CD4-positive, CD25-positive, alpha-beta regulatory T cell (primary cell): ENCODE measurements at places on chromosomes 7 and 10. TPM values are rescaled to one million over a fixed set of nuclear protein-coding genes. Genes with fewer than 3 reads are reported as not detected.

DNA sequence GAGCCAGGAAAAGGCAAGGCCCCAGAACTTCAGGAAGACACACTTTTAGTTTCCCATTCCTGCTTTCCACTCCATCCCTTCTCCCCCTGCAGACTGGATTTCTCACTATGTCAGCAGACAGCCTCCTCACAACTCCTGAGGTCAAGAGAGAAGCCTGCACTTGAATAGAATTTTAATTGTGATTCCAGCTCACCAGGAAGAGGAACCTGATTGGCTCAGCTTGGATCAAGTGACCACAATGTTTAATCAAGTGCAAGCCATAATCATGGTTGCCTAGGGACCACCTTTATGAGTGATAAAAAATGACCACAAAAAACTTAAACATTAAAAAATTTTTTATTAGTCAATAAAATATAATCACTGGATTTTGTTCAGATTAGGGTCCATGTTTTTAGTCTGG lies 244.7 kb upstream of the RHOBTB1 start:
- H3K36me3 ChIP-seq: no peaks in the 10 kb centered on the region
- DNase-seq: no peak
- no peak overlapping the region for H3K27ac ChIP-seq
- no peak overlapping the region for H3K4me3 ChIP-seq
- H3K27me3 ChIP-seq: no peaks in the 10 kb centered on the region

The ZNF488 gene
- not detected for total RNA-seq

The CYP2E1 gene
- 0.37 TPM for total RNA-seq

The ADRB1 gene
- 0.17 TPM for total RNA-seq

- H3K4me3 ChIP-seq: no peak overlapping the region
- H3K27ac ChIP-seq: no peak overlapping the region
- H3K36me3 ChIP-seq: no peaks in the 10 kb centered on the region
- H3K4me1 ChIP-seq: no peaks in the 10 kb centered on the region
Observed at GRCh38 chr7:51471210-51471980, 154.8 kb upstream of the COBL start.

The DNAH11 gene
- not detected for total RNA-seq

- H3K27me3 ChIP-seq: peaks cover under 1% of the 10 kb centered on the region
- no peak overlapping the region for H3K4me3 ChIP-seq
Observed at GRCh38 chr10:66934711-66935110, 8.9 kb downstream of the LRRTM3 start.

DNA sequence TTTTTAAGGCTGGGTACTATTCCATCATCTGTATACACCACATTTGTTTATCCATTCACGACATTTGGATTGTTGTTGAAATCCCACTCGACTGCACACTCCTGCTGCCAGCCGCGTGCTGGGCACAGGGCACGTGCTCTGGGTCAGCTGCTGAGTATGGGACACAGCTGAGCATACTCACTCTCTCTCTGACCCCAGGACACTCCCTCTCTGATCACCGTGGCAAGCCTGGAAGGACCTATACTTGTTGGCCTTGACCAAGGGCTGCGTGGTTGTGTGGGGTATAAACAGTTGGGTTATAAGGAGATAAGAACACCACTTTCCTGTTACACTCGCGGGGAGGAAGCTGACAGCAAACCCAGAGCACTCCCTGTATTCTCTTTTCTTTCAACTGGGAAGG lies 153.0 kb upstream of the RHEB start:
- H3K4me1 ChIP-seq: no peaks in the 10 kb centered on the region
- no peaks in the 10 kb centered on the region for H3K27me3 ChIP-seq
- H3K27ac ChIP-seq: no peak overlapping the region

DNA sequence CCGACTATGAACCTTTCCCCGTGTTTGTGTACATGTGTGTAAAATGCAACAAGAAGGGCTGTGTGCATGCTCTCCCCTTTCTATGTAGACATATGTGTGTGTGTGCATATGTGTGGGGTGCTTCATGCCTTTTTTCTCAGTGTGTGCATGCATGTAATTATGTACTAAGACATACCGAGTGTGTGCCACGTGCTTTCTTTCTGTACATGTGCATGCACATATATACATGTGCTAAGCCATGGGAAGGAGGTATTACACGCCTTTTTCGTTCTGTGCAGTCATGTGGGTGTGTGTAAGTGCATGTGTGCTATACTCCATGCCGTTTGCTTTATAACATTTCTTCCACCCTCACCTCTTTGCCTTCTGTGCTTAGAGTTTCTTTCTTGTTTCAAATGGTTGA lies 544.3 kb downstream of the TNS3 start:
- H3K4me3 ChIP-seq: no peak overlapping the region
- no peaks in the 10 kb centered on the region for H3K4me1 ChIP-seq
- no peak overlapping the region for H3K27ac ChIP-seq
- no peaks in the 10 kb centered on the region for H3K27me3 ChIP-seq

DNA sequence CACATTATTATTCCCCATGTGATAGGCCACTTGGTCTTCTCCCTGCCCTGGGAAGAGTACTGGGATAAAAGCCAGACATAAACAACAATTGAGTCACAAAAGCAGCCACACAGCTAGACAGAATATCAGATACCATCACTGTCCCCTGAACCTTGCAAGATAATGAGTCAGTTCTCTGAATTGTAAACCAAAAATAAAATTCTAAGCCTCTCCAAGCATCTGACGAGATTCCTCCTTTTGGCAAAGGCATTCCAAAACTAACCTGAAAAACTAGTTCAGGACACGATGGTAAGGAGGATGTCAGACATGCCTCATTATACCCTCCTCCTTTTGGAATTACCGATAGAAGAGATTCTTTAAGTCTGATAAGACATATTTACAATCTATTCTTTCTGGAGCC lies 450.7 kb downstream of the HTR7 start:
- no peak overlapping the region for H3K4me3 ChIP-seq
- no peaks in the 10 kb centered on the region for H3K36me3 ChIP-seq
- H3K4me1 ChIP-seq: no peaks in the 10 kb centered on the region

The KIFBP gene
- total RNA-seq: 5.1 TPM

The ANKRD30A gene
- total RNA-seq: not detected

DNA sequence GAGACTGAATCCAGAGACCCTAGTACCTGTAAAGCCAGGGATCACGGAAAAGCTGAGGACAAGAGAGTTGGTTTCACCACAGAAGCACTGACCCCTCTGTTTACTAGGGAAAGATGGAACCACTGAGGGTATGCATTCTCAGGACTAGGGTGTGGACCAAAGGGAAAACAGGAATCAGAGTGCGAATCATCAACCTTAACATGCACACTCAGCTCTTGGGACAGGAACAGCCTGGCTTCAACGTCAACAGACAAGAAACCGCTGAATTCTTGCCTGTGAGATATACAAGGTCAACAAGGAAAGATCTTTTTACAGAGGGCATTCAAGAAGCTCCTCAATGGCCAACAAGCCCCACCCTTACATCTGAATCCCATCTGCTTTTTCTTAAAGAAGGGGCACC lies 14.9 kb downstream of the TNRC18 start:
- H3K36me3 ChIP-seq: no peaks in the 10 kb centered on the region
- no peak overlapping the region for H3K27ac ChIP-seq
- H3K27me3 ChIP-seq: no peaks in the 10 kb centered on the region
- no peak overlapping the region for H3K4me3 ChIP-seq

The TASOR2 gene
- total RNA-seq: 75.9 TPM

- DNase-seq: no peak
- H3K4me3 ChIP-seq: no peak overlapping the region
- no peaks in the 10 kb centered on the region for H3K36me3 ChIP-seq
Observed at GRCh38 chr7:103810112-103810744, 179.2 kb downstream of the RELN start.

GRCh38 chr7:102912742-102913141 lies at the start of gene LRRC17:
Gene LRRC17, plus strand, starts transcription at chr7:102913000. Its CDS starts 20,914 bp downstream, at chr7:102933914.
- no peaks in the 10 kb centered on the region for H3K36me3 ChIP-seq
- H3K27me3 ChIP-seq: no peaks in the 10 kb centered on the region
- no peak for DNase-seq

The TMEM140 gene
- 44.7 TPM for total RNA-seq

The ENKUR gene
- 2.3 TPM for total RNA-seq

- H3K4me3 ChIP-seq: peak overlapping the region; percentile 9
- H3K27ac ChIP-seq: no peak overlapping the region
- H3K36me3 ChIP-seq: no peaks in the 10 kb centered on the region
- no peak for DNase-seq
- H3K27me3 ChIP-seq: no peaks in the 10 kb centered on the region
Observed at GRCh38 chr10:22637491-22637890, 76.9 kb downstream of the PIP4K2A start.

- no peaks in the 10 kb centered on the region for H3K27me3 ChIP-seq
- H3K27ac ChIP-seq: no peak overlapping the region
- H3K4me1 ChIP-seq: no peaks in the 10 kb centered on the region
Observed at GRCh38 chr10:95431900-95432342, 129.2 kb downstream of the SORBS1 start.

- H3K27ac ChIP-seq: no peak overlapping the region
- H3K36me3 ChIP-seq: no peaks in the 10 kb centered on the region
- H3K4me3 ChIP-seq: no peak overlapping the region
- H3K4me1 ChIP-seq: no peaks in the 10 kb centered on the region
- peaks cover 1% of the 10 kb centered on the region for H3K27me3 ChIP-seq
Observed at GRCh38 chr10:60044242-60044641, 137.9 kb upstream of the CCDC6 start.

The FFAR4 gene
- not detected for total RNA-seq

GRCh38 chr10:70744617-70745143 lies 40.5 kb downstream of the TBATA start:
- no peaks in the 10 kb centered on the region for H3K27me3 ChIP-seq
- H3K27ac ChIP-seq: no peak overlapping the region

The MBLAC1 gene
- total RNA-seq: 4.0 TPM

The FEZF1 gene
- total RNA-seq: not detected

- H3K27ac ChIP-seq: no peak overlapping the region
- no peaks in the 10 kb centered on the region for H3K36me3 ChIP-seq
- H3K4me1 ChIP-seq: no peaks in the 10 kb centered on the region
Observed at GRCh38 chr10:115117301-115117700, 24.1 kb downstream of the ATRNL1 start.

GRCh38 chr10:124997306-124997705 lies 55.4 kb downstream of the ZRANB1 start:
- H3K4me1 ChIP-seq: no peaks in the 10 kb centered on the region
- H3K27ac ChIP-seq: no peak overlapping the region
- no peaks in the 10 kb centered on the region for H3K36me3 ChIP-seq
- H3K27me3 ChIP-seq: no peaks in the 10 kb centered on the region

GRCh38 chr7:20892776-20893175 lies 106.1 kb upstream of the SP8 start:
- H3K4me1 ChIP-seq: no peaks in the 10 kb centered on the region
- H3K36me3 ChIP-seq: no peaks in the 10 kb centered on the region
- no peak overlapping the region for H3K27ac ChIP-seq
- DNase-seq: no peak
- H3K4me3 ChIP-seq: no peak overlapping the region

The CLEC2L gene
- 0.39 TPM for total RNA-seq

The VWC2 gene
- not detected for total RNA-seq

DNA sequence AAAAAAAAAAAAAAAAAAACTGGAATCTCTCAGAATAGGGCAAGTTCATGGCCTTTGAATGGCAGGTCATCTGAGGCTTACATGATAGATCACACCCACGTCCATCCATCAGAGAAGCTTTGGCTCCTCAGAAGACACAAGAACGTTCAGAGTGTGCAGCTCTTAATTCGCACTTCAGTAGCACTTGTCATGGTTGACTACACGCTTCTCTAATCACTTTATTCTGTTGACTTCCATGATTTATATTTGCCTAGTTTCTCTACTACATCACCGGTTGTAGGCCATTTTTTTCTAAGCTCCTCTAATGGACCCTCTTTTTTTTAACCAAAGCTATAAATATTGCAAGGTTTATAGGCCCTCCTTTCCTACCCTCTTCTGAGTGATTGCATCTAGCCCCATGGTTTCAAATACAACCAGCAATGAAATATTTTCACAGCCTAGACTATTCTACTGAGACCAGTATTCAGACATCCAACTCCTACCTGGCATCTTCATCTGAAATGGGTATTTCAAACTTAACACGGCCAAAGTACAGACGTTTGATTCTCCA lies 305.4 kb upstream of the CELF2 start:
- no peak overlapping the region for H3K27ac ChIP-seq
- H3K36me3 ChIP-seq: no peaks in the 10 kb centered on the region
- no peak overlapping the region for H3K4me3 ChIP-seq
- DNase-seq: no peak

The PILRA gene
- total RNA-seq: 13.2 TPM

The CYP2C19 gene
- total RNA-seq: not detected

The ZNF775 gene
- 2.9 TPM for total RNA-seq

- no peaks in the 10 kb centered on the region for H3K36me3 ChIP-seq
- DNase-seq: no peak
- peaks cover 5% of the 10 kb centered on the region for H3K4me1 ChIP-seq
- H3K27me3 ChIP-seq: no peaks in the 10 kb centered on the region
Observed at GRCh38 chr10:74437822-74438221, 286.8 kb downstream of the ADK start.

The PTPN12 gene
- 15.8 TPM for total RNA-seq

The C10orf105 gene
- 0.52 TPM for total RNA-seq

DNA sequence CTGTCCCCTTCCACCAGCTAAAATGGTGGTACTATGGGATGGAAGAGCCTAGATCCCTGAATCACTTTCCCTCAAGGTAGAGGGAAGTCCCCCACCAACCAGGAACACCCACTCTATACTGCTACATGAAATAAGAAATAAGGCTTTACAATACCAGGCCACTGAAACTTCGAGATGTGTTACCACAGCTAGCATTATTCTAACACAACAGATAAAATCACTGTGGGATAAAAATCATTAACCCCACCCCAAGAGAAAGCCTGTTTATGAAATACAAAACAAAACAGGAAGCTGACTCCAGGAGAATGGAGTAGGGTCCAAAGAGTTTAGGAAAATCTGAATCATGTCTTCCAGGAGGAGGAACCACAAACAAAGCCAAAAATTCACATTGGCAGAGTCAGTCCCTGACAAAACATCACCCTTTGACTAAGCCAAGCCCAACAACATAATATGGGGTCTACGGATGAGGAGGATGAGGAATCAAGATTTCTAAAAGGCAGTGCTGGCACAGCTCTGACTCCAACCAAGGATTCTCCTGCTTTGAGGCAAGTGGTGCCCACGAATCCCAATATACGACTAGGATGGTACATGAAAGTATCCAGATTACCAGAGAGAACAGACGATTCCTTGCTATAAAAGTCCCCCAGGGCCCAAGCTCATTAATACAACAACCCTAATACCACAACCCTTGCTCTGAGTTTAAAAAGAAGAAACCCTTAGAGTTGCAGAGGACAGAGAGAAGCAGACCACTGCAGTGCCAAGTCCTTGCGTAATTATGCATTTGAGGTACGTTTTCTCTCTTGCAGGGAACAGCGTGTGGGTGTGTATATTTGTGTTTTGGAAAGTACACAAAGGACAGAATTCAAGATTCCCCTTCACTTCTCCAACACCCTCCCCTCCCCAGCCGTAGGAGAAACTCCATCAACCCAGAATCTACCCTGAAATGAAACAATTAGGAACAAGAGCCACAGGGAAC lies 23.7 kb downstream of the XPNPEP1 start:
- H3K4me3 ChIP-seq: no peak overlapping the region
- no peaks in the 10 kb centered on the region for H3K4me1 ChIP-seq
- no peak overlapping the region for H3K27ac ChIP-seq
- peaks cover 3% of the 10 kb centered on the region for H3K36me3 ChIP-seq
- H3K27me3 ChIP-seq: no peaks in the 10 kb centered on the region

GRCh38 chr10:51272555-51272954 lies 198.3 kb downstream of the PRKG1 start:
- no peaks in the 10 kb centered on the region for H3K36me3 ChIP-seq
- DNase-seq: no peak
- H3K27me3 ChIP-seq: no peaks in the 10 kb centered on the region
- no peak overlapping the region for H3K4me3 ChIP-seq

GRCh38 chr7:39582536-39582935 lies 16.3 kb downstream of the YAE1 start:
- no peak for DNase-seq
- H3K27me3 ChIP-seq: no peaks in the 10 kb centered on the region
- no peak overlapping the region for H3K27ac ChIP-seq
- no peaks in the 10 kb centered on the region for H3K36me3 ChIP-seq
- no peaks in the 10 kb centered on the region for H3K4me1 ChIP-seq

- no peak overlapping the region for H3K27ac ChIP-seq
- no peaks in the 10 kb centered on the region for H3K27me3 ChIP-seq
- H3K4me1 ChIP-seq: peaks cover 16% of the 10 kb centered on the region
- no peak overlapping the region for H3K4me3 ChIP-seq
Observed at GRCh38 chr10:132425029-132425756, 28.2 kb downstream of the PWWP2B start.
